ENCODE measurements at places on chromosomes 4 and X. TPM values are rescaled to one million over a fixed set of nuclear protein-coding genes. Genes with fewer than 3 reads are reported as not detected.

The TRAPPC2 gene
- 24.7 TPM for total RNA-seq

The SHROOM4 gene
- total RNA-seq = not detected

- no peak for DNase-seq
These were observed 237.1 kb downstream of the ZNF674 start for GRCh38 chrX:46308110-46308509.

GRCh38 chr4:5957076-5957475 lies 61.2 kb downstream of the C4orf50 start:
- no peak for DNase-seq

The HMGB3 gene
- total RNA-seq = 1.7 TPM

DNA sequence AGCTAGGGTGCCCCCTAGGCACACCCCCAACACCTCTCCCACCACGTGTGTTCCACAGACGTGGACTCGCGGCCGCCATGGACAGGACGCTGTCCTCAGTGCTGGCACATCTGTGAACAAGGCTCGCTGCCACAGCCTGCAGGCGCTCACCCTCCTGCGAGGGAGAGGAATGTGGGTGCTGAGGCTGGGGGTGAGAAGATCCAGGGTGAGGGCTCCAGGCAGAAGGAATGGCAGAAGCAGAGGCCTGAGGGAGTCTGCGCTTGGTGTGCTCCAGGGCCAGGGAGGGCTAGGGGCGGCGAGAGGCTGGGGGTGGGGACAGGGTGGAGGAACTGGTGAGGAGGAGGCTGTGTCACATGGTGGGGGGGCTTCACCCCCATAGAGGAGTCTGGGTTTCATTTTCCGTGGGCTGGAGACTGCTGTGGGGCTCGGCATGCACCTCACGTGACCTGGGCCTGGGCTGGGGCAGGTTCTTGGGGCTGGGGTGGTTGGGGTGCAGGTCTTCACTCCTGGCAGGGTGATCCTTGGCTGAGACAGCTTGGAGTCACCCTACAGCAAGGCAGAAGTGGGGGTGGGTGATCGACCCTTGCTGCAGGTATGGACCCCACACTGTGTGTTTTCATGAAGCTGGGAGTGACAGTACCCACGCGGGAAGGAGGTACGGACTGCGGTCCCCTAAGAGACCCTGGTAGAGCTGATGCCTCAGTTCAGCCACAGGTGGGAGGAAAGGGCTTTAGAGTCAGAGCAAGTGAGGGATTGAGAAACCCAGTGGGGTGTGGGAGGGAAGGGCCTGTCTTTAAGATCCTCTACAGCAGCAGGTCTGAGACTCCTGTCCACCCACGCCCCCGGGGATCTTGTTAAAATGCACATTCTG lies 103.7 kb downstream of the PSAPL1 start:
- DNase-seq = no peak

GRCh38 chr4:169151671-169152070 lies 119.1 kb downstream of the SH3RF1 start:
- no peak for DNase-seq

DNA sequence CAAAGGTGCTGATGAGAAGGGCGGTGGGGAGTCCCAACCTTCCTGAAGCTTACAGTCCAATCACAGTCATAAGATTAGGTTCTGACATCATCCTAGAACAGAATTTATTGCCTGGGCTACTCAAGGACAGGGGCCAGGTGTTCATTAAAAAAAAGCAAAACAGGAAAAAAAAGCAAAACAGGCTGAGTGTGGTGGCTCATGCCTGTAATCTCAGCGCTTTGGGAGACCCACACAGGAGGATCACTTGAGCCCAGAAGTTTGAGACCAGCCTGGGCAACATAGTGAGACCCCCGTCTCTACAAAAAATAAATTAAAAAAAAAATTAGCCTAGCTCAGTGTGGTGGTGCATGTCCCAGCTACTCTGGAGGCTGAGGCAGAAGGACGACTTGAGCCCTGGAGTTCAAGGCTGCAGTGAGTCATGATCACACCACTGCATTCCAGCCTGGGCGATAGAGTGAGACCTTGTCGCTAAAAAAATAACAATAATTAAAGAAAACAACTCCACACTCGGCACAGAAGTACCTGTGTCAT lies 3.0 kb downstream of the RAB9A start:
- DNase-seq = no peak

- DNase-seq = no peak
These were observed 86.7 kb upstream of the C1QTNF7 start for GRCh38 chr4:15340902-15341732.

The MAP7D2 gene
- total RNA-seq = 0.32 TPM

- no peak for DNase-seq
These were observed 675 bp downstream of the PRIMPOL start for GRCh38 chr4:184649971-184650855.

DNA sequence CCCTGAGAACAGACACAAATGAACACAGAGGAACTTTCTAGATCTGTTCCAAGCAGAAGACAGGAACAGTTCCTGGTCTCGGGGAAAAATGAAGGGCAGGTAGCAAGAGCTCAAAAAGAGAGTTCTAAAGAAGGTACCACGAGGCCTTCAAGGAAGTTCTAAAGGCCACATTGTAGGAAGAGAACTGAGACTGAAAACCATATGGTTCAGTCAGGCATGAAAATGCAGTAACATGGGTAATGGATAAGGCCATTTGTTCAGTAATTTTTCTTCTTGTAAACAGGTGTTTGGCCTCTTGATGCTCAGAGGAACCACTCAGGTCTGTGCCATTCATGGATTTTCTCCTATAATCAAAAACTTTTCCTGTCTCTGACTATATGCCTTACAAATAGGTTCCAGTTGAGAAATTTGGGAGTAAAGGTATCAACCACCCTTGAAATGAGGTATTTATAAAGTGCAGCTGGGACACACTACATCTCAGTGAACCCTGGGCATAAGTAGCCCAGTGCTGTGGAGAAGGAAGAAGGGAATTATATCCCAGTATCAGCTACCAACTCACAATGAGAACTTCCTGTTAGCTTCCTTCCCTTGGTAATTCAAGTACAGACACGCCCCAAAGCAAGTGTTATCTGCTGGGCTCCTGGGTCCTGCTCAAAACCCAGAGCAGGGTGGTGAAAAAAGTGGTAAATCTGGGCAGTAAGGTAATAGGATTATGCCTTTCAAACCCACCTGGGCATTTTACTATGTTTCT lies 277.9 kb downstream of the KLHL13 start:
- no peak for DNase-seq

DNA sequence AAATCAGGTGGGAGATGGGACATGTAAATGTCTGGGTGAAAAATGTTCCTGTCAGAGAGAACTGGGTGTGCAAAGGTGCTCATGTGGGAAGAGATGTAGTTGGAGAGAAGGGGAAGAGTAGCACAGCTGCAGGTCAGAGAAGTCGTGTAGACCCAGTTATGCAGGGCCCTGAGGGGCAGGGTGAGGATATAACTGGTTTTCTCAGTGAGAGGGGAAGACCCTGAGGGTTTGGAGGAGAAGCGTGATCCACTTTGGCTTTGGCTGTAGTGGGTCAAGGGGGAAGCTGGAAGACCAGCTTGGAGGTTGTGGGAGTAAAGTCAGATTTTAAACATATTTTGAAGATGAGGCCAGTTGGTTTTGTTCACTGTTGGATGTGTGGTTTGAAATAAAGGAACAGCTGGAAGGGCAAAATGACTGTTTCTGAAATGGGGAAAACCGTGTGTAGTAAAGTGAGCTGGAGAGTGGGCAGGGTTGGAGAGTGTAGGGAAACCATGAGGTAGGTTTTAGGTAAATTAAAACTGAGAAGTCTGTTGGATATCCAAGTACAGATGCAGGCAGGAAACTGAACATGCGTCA lies 44.2 kb downstream of the NAP1L5 start:
- DNase-seq = no peak

GRCh38 chrX:138771047-138771446 lies 59.5 kb upstream of the FGF13 start:
- no peak for DNase-seq

The PAGE2B gene
- not detected for total RNA-seq

DNA sequence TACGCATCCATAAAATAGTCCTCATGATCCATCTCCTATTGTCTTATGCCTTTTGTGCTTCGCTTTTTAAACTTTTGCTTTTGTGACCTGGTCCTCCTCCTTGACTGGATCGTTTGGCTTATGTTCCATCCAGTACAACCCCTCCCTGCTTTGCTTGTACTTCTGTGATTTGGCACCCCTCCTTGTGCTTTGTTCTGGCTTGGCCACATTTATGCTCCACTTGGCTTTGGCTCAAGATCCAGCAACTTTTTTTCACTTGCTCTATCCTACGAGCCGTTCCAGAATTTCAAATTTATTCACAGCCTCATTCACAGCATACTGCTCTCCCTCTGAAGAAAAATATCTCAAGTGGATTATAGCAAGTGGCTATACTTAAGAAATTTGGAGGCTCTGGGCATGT lies 28.0 kb upstream of the GLRA2 start:
- no peak for DNase-seq

GRCh38 chrX:119686087-119686691 lies 6.8 kb downstream of the SEPTIN6 start:
- peak; percentile 47 for DNase-seq

GRCh38 chrX:41118156-41118555 lies 32.9 kb downstream of the USP9X start:
- DNase-seq = no peak

DNA sequence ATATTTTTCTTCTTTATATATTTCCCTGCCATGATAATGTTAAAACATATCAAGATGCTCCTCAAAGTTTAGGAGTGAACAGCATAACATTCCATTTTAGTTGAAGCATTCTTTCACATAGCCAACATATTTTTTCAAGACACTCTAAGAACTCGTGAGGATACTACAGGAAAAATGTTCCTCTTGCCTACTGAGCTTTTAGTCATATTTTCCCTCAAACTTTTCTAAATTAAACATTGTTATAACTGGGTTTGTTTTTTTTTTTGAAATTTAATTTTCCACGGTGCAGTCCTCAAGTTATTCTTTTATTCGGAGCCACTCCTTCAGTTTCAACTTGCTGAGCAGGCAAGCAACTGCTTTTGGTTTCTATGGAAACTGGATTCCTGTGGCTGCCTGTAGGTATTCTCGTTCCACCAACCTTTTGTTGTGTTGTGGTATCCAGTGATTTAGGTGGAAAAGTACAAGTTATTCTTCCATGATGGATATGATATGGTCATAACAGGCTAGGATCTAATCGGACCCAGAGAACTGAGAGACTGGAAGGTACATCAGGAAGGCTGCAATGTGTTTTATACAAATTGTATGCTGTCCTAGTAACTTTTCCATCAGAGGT lies 248.0 kb downstream of the TRIML1 start:
- DNase-seq = no peak

The CSAG3 gene
- total RNA-seq = not detected

GRCh38 chrX:54785901-54786300 lies 12.2 kb downstream of the ITIH6 start:
- DNase-seq = no peak

DNA sequence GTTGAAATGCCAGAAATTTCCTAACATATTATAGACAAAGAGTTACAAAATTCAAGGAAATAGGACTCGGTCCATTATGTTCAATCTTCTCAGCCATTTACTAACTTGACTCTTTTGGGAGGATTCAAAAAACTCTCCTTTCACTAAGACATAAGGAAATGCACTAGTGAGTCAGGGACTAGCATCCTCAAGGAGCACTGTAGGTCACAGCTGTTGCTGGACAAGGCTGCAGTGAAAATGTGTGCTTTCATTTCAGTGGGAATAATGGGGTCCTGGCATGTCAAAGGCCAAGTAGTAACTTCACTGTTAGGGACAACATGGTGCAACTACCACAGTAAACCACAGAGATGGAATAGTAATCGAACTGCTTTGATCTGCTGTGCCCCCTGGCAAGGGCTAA lies 56.9 kb upstream of the ABCG2 start:
- no peak for DNase-seq

The ETDB gene
- total RNA-seq = not detected

DNA sequence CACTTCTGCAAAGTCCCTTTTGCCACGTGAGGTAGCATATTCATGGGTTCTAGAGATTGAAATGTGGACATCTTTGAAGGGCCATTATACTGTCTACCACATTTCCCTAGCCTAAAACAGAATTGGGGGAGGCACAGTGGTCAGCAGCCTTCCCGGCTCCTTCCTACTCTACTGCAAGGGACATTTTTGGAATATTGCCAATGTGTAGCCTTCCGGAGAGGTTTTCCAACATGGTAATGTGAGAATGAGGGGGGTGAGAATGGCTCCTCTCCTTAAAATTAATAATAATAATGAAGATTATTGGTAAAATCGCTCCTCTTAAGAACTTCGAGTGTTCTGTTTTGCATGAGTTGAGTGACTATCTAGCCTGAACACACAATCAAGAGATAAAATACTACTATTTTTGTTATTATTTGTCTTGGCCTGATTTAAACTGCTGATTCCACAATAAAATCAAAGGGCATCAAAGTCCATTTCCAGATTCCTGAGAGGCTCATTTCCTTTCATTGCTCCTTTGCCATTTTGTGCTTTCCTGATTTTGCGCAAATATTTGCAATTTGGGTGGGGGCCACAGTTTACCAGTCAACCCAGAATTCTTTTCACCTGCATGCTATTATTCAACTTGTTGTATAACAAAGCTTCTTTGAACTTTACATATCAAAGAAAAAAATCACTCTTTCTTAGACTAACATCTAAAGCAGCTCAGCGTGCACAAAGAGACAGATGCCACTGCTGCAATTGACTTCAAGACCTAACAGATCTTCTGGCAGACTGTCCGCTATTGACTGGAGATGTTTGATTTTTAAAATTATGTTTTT lies 27.0 kb upstream of the TSPAN5 start:
- DNase-seq = no peak

- no peak for DNase-seq
These were observed 208.3 kb upstream of the LEF1 start for GRCh38 chr4:108377021-108377420.

The CXorf66 gene
- not detected for total RNA-seq

- no peak for DNase-seq
These were observed 133.3 kb downstream of the MAML3 start for GRCh38 chr4:140020457-140021361.

The IL2 gene
- total RNA-seq = not detected

- DNase-seq = no peak
These were observed 41.3 kb downstream of the STPG2 start for GRCh38 chr4:98101988-98102387.

DNA sequence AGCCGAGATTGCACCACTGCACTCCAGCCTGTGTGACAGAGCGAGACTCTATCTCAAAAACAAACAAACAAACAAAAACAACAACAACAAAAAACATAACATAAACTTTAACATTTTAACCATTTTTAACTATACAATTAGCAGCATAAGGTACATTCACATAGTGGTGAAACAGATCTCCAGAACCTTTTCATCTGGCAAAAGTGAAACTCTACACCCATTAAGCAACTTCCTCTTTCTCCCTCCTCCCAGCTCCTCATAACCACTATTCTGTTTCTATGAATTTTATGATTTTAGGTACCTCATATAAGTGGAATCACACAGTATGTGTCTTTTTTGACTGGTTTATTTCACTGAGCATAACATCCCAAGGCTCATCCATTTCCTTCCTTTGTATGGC lies 103.6 kb downstream of the FAM13A start:
- no peak for DNase-seq

The MAGEB10 gene
- total RNA-seq = not detected

- no peak for DNase-seq
These were observed 14.3 kb downstream of the PIGG start for GRCh38 chr4:513327-513726.

- DNase-seq = no peak
These were observed 237.3 kb downstream of the TACR3 start for GRCh38 chr4:103482471-103482870.

The GJB1 gene
- total RNA-seq = not detected

Measured in activated B cell treated with CpG ODN at 0.5 μM for 24 hours (primary cell).